ENCODE measurements at places on chromosomes 1 and 21.

DNA sequence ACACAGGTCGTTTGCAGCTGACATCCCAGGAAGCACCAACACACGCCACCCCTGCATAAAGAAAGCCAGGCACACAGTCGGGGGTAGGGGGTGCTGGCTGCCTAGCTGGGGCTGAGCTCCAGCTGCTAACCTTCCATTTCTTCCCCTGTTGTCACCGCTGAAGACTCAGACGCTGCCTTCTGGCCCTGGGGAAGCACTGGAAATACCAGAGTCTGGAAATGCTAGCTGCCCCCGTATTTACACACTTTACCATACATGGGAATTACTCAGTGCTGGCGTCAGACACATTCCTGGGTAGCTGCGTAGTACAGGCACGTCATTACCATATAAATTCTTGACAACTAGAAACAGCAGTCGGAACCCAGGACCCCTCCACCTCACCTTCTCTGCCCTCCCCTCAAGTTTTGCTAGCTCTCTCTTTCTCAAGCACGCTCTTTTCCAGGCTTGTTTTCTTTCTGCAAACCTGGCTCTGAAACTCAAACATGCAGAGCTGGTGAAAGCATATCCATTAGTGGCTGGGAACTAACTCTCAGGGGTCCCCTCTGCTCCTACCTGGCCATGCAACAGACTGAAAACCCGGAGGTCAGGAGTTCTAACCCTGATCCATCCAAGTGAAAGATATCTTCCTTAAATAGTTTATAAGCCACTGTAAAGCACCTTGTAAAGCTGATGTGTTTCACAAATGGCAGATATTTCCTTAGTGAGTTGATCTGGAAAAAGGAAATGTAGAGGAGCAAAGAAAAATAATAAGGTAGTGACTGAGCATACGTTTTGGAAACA is 3.3 kb downstream of the CSRP1 start:
- no peak for DNase-seq

- no peak for DNase-seq
Observed at GRCh38 chr1:66258404-66259105, 275.4 kb upstream of the SGIP1 start.

DNA sequence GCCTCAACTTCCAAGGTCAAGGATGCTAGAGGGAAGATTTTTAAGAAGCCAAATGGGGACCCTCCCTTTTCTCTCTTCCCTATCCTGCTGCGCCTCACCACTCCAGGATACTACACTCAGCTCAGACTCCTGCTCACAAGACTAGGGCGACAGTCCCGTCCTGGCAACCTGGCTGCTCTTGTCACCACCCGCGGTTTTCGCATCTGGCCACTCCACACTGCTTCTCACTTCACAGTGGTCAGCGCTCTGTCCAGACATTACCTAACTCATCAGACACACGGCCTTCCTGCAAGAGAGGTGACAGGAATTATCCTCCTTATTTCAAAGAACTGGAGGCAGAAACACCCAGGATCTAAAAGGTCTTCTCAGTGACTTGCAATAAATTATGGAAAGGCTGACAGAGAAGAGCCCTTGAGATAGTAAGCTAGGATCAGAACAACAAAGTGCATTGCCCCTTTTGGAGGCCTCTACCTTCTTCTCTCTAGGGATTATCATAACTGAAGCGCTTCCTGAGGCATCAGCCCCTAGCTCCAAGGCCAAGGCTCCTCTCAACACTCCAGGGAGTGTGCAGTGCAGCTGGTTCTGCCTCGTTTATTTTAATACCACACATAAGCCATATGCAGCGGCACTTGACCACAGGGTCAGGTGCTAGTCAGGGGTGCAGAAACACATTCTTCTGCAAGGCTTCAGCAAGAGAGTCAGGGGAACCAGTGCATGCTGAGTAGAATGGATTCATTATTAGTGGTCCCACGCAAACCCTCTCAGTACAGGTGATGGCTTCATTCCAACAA is 41.9 kb downstream of the ASTN1 start:
- no peak for DNase-seq

DNA sequence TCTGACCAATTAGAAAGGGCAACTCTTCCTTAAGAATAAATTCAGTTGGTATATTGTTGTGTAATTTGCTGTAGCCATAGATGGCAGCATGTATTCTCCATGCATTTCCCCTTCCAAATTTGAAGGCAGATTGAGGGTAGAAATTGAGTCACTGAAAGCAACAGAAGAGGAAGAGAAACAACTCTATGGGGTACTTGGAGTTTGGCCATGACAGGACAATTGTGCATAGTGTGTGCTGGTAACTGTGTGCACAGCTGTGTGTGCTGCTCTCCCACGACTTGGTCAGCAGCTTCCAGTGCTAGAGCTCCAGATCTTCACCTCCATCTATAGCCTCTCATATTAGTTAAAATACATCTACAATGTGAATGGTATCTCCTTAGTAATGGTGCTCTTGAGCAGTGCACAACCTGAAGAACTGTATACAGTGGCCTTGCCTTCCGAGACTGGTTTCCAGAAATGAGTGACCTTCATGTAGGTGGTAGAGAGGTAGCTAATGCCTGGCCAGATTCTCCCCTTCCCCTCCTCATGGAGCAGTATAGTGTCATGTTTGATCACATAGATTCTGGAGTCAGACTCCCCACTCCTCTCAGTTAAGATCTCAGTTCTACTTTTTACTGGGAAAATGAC is 882 bp upstream of the FCAMR start:
- no peak for DNase-seq

DNA sequence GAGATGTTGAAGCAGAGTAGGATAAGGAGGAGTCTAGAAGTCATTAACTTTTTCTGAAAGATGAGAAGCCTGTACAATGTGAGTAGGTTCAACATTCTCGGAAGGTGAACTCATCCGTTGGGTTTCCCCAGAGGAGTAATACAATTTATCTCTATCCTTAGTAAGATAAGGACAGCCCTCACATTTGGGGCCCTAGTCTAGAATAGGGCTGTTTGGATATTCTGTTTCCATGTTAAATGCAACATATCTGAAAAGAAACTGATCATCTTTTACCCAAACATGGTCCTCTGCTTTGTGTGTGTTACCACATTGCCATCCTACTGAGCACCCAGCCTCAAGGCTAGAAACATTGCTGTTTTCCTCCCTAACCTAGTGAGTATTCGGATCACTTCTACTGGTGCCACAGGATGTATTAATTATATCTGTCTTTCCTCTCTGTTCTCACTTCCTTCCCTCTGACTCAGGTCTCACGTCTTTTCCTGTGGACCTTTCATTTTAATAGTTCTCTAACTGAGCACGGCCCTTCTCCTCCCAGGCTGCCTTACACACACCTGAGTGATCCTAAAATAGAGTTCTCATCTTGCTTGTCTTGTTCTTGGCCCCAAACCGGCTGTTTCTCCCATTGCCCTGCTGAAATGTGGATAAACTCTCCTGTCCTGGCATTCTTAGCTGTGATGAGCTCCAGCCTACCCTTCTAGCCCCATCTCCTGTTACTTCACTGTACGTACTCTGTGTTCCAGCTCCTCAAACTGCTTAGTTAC is 91.7 kb downstream of the CDC14A start:
- no peak for DNase-seq

DNA sequence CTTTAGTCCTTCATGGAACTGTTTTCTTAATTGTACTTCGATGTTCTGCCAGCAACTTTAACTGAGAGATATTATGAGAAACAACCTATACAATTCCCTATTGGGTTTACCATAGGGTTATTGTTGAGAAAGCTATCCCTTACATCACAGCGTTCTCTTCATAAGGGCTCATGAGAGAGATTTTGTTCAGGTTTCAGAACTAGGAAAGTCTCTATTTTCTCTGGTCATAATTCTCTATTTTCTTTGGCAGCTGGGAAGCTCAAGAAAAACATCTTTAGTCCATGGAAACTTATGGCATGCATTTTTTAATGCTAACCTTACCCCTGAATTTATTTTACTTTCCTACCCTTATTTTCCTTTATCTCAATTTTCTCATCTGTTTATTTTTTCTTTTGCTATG is 38.2 kb downstream of the NMNAT2 start:
- no peak for DNase-seq

DNA sequence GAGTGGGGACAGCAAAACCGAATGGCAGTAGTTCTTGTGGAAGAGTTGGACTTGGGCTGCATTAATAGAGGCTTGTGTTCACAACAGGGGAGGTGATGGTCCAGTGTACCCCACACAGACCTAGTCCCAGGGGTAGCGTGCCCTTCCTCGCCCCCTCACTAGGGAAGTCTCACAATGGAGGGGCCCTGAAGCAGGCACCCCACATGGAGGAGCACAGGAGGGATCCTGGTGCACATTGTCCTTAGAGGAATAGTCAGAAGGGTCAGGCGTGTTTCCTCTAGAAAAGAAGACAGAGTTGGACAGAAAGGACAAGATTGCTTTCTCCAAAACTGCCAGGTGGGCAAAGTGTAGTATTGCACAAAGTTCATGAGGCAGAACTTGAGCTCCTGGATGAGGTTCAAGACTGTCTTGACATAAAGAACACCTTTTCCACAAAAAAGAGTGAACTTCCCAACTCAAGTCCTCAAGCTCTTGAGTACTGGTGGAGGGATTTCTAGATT is 23.3 kb downstream of the ETNK2 start:
- DNase-seq: no peak

GRCh38 chr1:51960262-51960661 is 30.2 kb downstream of the RAB3B start:
- no peak for DNase-seq

DNA sequence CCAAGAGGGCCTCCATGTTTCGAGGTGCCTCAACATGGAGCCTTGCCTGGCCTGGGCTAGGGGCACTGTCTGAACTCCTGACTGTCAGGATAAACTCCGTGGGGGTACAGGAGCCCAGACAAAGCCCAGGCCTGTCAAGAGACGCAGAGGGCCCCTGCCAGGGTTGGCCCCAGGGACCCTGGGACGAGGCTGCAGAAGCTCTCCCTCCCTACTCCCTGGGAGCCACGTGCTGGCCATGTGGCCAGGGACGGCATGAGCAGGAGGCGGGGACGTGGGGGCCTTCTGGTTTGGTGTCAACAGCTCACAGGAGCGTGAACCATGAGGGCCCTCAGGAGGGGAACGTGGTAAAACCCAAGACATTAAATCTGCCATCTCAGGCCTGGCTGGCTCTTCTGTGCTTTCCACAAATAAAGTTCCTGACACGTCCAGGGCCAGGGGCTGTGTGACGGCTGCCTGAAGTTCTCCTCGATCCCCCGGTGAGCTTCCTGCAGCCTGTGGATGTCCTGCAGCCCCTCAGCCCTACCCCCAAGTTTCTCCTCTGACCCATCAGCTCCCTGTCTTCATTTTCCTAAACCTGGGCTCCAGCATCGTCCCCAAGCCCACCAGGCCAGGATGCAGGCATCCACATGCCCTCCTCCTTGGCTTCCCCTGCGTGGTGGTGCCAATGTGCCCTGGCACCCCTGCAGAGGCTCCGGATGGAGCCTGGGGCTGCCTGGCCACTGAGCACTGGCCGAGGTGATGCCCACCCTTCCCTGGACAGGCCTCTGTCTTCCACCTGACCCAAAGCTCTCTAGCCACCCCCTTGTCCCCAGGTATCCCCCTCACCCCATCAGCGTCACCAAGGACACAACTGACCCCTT is 12.8 kb upstream of the LRRC3 start:
- DNase-seq: no peak

- DNase-seq: no peak
Observed at GRCh38 chr1:205508227-205508714, 3.8 kb downstream of the CDK18 start.

GRCh38 chr1:206833106-206833680 is 32.2 kb upstream of the IL20 start:
- DNase-seq: no peak

GRCh38 chr1:65259816-65260215 is 49.5 kb upstream of the DNAJC6 start:
- no peak for DNase-seq

GRCh38 chr1:64959986-64960385 is 6.4 kb downstream of the JAK1 start:
- DNase-seq: no peak

DNA sequence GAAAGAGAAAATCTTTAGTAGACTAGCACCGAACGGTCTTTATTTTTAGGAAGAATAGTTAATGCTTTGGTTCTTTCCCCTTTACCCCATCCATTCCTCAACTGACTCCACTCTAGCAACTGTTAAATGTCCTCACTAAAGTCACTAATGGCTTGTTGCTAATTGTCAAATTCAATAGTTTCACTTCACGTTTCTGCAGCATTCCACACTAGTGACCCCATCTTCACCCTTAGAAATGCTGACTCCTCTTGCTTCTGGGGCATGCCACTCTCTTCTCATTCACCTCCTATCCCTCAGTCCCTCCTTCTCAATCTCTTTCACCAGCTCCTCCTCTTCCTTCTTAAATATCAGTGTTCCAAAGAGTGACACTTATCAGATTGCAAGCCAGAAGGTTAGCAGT is 19.4 kb upstream of the CADM3 start:
- no peak for DNase-seq

- no peak for DNase-seq
Observed at GRCh38 chr1:154945160-154945961, 8.8 kb upstream of the PMVK start.

DNA sequence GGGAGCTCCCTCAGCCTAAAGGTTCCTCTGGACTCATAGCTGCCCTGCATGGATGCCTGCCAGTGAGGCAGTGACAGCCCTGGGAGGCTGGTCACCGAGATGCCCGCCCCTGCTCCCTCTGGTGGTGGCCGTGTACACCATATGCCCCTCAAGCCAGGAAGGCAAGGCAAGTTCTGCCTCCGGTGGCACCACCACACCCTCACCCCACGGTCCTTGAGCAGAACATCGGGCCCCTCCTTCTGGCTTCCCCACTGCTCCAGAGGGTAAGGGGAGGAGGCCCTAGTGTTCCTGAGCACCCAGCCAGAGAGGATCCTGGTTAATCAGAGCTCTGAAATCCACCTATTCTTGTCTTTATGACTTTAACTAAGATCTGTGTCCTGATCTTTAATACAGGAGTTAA is 1.5 kb upstream of the S100A14 start:
- DNase-seq: peak; percentile 23

DNA sequence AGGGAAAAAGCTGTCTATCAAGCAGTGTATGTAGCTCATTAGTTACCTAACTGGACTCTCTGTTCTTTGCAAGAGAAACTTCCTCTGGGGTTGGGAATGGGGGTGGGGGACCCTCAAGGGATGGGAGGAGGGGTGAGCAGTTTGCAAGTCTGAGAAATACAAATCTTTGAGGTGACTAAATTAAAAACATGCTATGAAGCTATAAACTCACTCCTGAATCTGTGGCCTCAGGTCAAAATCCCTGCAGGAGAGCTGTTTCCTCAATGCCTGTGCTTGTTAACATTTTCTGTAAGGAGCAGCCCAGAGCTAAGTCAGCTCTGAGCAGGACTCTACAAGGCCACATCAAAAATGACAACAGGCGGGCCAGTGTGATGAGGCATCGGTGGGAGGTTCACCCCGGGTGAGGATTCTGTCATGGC is 32.8 kb upstream of the PTPRC start:
- DNase-seq: no peak

DNA sequence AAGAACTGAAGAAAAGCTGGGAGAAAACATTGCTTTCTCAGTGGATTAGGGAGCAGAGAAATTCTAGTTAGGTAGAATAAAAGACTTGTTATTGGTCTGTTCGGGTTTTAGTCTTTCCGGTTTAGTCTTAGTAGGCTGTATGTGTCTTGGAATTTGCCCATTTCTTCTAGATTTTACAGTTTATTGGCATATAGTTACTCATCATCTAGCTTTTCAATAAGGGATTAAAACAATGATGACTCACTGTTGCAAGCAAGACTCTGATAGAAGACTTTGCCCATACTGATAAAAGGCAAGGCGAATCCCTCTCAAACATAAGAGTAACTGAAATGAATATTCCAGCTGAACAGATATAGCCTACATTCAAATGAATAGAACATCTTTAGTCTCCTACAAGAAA is 62.3 kb downstream of the GPR137B start:
- no peak for DNase-seq

All from naive thymus-derived CD8-positive, alpha-beta T cell (primary cell).